ENCODE measurements at places on chromosomes 12 and 14. TPM values are rescaled to one million over a fixed set of nuclear protein-coding genes. Genes with fewer than 3 reads are reported as not detected.

DNA sequence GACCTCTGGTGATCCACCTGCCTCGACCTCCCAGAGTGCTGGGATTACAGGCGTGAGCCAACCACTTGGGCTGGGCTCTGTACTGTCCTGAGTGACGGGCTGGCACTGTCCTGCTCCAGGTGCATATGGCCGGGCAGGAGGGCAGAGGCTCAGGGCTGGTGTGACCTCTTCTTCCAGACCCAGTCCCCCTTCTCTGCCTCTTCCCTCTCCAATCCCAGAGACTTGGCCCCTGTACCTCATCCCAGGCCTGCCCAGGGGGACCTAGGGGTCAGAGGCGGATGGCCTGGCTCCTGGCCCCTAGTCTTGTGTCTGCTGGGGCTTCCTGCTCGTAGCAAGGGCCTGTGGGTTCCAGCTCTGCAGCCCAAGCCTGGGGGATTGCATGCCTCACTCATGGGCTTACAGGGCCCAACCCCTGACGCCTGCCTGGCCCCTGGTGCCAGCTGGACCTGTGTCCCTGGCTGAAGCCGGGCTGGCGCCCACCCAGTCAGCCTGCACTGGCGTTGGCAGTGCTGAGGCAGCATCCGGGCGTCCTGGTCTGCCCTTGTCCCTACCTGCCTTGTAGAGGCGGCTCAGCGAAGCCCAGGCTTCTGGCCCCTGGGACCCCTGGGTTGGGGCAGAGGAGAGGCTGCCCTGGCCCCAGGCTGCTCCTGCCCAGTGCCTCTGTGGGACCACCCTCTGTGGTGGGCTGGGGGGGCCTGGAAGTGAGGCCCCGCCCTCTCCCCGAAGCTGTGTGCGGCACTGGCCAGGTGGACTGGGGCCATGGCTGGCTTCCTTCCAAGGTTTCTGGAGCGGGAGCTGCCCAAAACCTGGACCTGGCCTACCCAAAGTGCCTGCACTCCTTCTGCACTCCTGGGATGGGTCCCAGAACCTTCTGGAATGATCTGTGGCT lies 4.3 kb downstream of the TEDC1 start:
- DNase-seq = no peak

DNA sequence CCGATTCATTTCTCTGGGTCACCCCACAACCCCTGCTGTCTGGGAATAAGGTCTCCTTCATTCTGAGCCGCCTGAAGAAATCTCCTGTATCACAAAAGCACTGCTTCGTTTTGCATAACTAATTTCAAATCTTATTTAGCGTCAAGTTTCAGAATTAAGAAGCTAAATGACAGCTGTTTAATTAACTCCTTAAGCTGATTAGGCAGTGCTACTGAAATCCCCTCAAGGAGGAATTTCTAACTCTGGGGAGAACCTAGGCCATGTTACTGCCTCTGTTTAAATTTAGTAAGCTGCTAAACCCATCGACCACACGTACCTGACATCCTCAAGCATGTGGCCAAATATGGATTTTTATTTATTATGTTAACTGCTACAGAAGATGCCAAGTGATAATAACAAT lies 373.6 kb downstream of the GLT1D1 start:
- DNase-seq = no peak

DNA sequence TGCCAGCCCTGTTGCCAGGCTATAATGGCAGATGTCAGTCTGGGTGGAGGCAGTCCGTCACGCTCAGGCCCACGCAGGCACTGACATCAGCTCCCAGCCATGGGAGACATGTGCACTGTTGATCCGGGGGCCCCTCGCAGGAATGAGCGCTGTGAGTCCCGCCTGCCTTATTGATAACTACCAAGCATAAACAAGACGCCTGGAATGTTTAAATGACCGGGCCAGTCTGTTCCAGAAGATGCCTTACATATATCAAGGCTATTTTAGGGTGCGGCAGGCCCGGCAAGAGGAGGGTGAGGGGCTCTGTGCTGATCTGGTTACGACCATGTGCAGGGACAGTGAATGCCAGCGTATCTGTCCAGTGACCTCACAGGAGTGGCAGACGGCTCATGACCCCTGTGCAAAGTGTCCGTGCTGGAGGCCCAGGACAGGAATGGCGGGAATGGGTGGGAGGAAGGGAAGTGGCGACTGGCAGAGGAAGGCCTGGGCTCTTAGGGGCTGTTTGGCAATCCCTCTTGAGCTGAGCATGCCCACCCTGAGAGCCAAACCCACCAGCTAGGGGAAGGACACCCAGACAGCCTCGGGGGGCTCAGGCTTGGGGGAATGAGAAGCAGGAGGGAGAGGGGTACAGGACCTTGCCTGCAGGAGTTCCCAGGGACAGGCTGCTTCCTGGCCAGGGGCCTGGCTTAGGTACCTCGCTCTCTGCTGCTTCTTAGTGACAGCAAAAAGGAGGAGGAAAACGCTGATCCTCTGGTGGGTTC lies 49.3 kb downstream of the DLK1 start:
- DNase-seq = no peak

GRCh38 chr12:70258605-70259403 lies 15.6 kb downstream of the CNOT2 start:
- DNase-seq = no peak

DNA sequence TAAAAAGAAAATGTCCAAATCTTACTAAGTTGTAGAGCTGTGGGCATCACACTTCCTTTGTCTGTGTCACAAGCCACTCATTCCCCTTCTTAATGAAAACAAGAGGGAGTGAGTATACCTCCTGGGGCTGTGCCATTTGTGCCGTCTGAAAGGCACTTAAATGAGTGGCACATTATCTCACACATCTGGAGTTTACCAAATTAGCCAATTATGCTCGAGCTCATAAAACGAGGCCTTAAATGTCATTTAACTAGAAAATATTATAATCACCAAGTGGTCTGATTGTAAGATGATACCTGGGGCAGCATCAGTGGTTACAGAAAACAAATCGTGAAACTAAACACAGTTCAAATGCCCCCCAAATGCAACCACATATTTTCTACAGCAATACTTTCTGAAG lies 146.1 kb downstream of the PAX9 start:
- DNase-seq = no peak

GRCh38 chr12:20602641-20603391 lies 92.3 kb upstream of the SLCO1C1 start:
- DNase-seq = no peak

The ZFYVE21 gene
- total RNA-seq = 17.4 TPM

The RHOJ gene
- total RNA-seq = not detected
